Non-pigmented ciliary epithelial cell (primary cell): ENCODE measurements at places on chromosomes 13 and 19.

DNA sequence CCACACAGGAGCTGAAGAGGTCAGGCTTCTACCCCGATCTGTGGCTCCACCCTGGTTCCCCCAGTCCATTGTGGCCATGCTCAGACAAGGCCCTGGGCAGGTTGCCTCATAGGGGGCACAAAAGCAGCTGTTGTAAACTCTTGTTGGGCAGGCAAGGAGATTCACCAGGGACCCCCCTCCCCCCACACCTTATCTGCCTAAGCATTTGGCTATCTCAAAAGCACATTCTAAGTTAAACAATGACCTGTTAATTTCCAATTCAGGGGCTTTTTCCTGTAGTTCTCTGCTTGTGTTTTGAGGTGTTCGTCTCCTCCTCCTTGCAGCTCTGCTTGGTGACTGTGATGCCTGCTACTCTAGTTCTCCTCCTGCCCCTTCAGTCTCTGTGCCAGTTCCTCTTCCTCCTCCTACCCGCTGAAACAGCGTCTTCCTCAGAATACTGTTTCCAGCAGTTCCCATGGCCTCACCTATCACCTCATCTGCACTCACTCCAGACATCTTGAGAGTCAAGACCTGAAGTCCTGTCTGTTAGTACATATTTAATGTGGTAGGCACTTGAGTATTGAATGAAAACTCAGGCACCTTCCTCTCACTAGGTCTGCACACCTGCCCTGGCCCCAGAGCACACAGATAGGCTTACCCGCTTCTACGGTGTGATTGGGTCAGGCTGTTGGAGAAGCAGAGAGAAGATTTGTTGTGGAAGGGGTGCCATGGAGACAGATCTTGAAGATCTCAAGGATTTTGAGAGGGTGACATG is 31.7 kb downstream of the SPATA13 start:
- DNase-seq, result no peak

DNA sequence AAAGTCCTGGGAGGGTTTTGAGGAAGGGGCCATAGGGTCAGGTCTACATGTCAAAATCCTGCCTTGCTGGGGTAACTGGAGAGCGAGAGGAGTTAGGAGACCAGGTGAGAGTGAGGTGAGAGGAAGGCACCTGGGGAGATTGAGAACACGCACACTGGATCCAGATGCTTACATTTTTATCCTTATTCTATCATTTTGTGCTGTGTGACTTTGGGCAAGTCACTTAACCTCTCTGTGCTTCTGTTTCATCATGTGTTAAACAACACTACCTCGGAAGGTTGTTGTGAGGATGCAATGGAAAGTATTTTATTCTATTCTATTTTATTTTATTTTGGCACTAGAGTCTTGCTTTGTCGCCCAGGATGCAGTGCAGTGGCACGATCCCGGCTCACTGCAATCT is 3.5 kb downstream of the C19orf81 start:
- DNase-seq, result no peak

- no peak for DNase-seq
Observed at GRCh38 chr19:4951656-4952055, 17.3 kb upstream of the KDM4B start.

- no peak for DNase-seq
Observed at GRCh38 chr13:63024458-63024857, 1608.8 kb upstream of the PCDH20 start.

GRCh38 chr13:110808138-110808537 is 94.6 kb downstream of the ING1 start:
- DNase-seq, result no peak

DNA sequence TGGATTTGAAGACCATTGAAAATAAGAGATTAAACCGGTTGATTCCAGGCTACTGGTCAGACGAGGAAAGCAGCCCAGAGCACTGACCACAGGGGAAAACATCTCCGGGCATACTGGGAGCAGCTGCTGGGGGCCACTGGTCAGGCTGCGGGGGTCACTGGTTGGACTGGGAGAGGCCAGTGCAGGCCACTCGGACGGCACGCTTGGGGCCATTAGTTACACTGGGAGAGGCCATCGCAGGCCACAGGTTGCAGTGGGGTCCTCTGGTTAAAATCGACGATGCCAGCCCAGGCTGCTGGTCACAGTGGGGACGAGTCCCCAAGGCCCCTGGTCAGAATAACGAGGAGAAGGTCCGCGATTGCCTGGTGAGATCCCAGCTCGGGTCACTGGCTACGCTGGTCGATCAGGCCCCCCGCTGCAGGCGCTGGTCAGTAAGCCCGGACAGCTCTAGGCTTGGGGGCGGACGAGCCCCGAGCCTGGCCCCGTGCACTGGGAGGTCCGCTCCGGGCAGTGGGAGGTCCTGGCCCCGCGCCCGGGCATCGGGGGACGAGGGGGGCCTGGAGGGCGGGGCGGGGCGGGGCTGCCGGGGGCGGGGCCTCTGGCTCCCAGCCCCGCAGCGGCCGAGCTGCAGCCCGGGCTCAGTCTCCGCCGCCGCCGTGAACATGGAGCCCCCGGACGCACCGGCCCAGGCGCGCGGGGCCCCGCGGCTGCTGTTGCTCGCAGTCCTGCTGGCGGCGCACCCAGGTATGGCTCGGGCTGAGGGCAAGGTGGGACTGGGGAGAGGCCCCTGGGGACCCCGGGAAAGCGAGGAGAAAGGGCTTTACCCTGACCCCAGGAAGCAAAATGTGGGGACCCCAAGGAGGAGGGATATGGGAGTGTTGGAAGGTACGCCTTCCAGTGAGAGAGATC is at the start of gene BCAM:
BCAM (plus strand) TSS at position 641 of the 909 bp plus-strand sequence; CDS start at position 663, 22 bp downstream.
- DNase-seq, result no peak

GRCh38 chr19:14516048-14516534 is 2.1 kb downstream of the DNAJB1 start:
- no peak for DNase-seq

DNA sequence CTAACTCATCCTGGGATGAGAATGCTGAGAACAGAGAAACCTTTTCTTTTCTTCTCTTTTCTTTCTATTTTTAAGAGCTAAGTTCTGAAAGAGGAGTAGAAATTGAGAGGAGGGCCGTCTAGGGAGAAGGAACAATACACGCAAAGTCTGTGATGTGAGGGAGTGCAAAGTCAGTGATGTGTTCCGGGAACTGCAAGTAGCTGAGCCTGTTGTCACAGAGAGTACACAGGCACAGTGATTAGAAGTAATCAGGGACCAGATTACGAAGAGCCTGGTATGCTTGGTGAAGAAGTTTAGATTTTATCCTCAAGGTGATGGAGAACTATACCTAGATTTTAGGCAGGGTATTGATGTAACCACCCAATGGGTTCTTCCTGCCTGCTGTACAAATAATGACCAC is 32.0 kb upstream of the CXCL17 start:
- no peak for DNase-seq

DNA sequence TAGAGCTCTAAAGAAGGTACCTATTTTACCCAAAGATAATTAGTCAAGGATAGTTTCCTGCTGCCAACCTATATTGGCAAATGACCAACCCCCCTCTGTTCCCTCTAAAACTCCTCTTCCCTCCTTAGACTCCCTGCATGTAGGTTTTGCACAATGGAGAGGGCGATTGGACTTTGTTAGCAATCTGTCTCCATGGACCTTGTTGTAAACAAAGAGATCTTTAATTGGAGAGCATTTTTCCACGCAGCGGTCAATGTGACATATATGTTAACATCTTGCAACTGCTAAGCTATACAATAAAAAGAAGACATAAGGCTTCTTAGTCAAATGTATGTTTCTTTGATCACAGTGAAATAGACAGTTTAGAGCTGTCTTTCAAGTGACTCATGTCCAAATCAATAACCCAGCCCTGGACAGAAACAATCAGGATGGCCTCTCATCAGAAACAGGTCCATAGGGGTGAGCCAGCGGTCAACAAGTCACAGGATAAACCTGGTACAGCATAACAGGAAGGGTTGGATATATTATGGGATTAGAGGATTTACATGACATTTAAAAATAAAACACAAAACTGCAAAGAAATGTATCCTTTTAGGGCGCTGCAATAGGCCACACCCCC is 69.7 kb upstream of the UBL3 start:
- no peak for DNase-seq

DNA sequence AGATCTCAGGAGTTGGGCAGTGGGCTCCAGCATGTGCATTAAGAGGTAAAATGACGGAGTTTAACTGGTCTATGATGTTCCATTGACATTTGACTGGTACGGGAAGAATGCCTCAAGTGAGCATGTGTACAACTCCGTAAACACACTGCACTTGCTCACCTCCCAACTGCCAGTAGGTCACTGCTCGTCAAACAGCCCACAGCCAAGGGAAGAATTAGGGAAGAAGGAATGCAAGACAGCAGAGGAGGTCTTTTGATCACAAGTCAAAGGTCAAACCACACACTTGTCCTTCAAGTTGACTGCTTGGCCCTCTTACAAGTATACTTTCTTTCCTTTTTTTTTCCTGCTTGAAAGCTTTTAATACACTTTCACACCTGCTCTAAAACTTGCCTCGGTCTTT is 236.7 kb downstream of the B3GLCT start:
- DNase-seq, result no peak

DNA sequence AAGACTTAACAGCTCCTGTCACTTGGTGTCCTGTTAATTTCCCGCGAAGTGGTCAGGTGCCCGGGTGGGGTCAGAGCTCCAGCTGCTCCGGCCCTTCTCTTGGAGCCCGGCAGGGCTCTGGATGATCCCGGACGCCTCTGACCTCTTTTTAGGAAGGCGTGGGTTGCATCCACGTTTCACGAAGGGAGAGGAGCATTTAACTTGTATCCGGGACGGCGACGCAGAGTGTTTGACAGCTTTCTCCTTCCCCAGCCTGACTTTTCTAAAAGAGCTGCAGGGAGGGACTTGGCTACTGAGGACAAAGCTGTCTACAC is 656 bp downstream of the ZNF155 start:
- no peak for DNase-seq

GRCh38 chr13:103358255-103358932 is 292.2 kb upstream of the SLC10A2 start:
- no peak for DNase-seq

DNA sequence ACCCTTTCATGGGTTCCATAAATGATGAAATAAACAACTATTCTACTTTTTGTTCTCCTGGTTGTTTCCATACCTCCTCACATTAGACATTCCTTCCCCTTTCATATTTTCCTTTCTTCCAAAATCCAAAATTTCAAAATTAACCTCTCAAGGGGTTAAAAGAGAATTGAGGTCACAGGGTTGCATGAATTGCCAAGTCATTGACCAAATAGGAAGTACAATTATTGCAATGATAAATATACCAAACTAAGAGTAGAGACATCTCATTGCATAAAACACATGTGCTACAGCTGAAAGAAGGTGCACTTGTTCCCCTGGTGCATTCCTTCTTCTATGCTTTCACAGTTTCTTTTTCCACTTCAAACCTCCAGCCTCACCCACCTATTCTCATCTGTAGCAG is 136.1 kb downstream of the KCTD12 start:
- DNase-seq, result no peak

- no peak for DNase-seq
Observed at GRCh38 chr19:55454787-55455243, 6.6 kb downstream of the ISOC2 start.

GRCh38 chr13:25371875-25372283 is at the start of gene ATP8A2:
ATP8A2 (plus strand) TSS chr13:25371974; CDS start chr13:25372213, 239 bp downstream.
- no peak for DNase-seq

GRCh38 chr19:19540064-19540714 is 2.1 kb downstream of the CILP2 start:
- DNase-seq, result no peak

DNA sequence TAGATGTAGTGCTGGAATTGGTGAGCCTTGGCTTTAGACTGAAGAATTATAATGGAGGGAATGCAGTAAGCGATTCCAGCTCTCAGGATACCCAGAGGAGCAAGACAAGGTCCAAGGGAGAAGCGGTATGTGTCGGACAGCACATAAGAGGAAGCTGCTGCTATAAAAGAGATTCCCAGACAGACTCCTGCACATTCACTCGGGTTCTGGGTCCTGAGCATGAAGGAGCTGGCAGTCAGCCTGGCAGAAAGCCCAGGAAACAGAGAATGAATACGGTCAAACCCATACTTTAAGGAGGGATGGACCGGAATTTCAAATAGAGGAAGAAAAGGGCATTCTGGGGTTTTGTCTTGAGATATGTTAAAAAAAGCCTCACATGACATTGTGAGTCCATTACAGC is 308.3 kb downstream of the DNAJC15 start:
- DNase-seq, result no peak

- DNase-seq, result no peak
Observed at GRCh38 chr13:21227917-21228316, 51.5 kb downstream of the MRPL57 start.

DNA sequence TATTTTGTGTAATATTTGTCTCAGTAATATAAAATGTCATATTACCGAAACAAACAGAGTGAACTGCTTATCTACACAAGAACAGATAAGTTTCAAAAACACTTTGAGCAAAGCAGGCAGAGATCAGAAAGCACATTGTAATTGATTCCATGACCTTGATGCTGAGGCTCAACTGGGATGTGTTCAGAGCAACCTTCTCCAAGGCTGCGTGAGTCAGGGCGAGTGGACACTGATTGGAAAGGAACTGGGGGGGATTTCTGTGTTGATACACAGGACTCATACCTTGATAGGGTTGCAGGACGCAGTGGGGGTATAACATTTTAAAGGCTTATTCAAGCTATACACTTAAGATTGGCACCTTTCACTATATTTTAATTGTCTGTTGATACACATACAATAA is 1136.3 kb downstream of the UQCRFS1 start:
- DNase-seq, result no peak

DNA sequence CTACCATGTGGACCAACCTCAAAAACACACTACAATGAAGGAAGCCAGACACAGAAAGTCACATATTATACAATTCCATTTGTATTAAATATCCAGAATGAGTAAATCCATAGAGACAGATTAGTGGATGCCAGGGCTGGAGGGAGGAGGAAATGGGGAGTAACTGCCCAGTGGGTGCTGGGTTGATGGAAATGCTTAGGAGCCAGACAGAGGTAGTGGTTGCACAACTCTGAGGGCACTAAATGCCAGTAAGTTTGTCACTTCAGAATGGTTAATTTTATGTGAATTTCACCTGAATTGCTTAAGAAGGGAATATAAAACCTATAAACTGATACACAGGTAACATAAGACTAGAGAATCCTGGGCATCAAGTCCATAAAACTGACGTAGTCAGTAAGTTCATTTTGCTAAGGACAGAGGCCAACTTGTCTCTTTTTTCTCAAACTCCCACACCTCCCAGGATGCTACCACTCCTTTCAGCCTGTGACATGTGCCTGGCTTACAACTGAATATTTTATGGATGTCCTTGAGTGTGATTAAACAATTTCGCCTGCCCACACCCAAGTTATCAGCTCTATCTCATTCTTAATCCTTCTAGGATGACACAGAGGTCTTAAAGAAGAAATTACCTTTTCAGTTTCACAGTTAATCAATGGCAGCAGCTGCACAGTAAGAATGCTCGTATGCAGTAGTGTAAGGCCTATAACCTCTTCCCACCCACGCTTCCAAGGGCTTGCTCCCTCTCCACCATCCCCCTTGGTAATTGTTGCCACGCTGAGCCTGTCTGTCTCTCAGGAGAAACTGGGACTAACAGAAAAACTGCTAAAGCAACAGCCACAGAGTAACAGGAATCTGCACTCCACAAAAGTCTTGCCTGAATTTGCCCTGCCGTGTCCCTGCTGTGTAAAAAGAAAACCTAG is 5.9 kb upstream of the MLNR start:
- DNase-seq, result no peak

- DNase-seq, result no peak
Observed at GRCh38 chr13:62659365-62659764, 1243.7 kb upstream of the PCDH20 start.

GRCh38 chr13:96744367-96745331 is 249.6 kb downstream of the OXGR1 start:
- DNase-seq, result no peak

GRCh38 chr13:40401911-40402776 is 264.3 kb downstream of the FOXO1 start:
- DNase-seq, result peak; percentile 92

- DNase-seq, result no peak
Observed at GRCh38 chr13:44271031-44271455, 102.6 kb upstream of the SERP2 start.
